ENCODE measurements at places on chromosomes 7 and 10.

DNA sequence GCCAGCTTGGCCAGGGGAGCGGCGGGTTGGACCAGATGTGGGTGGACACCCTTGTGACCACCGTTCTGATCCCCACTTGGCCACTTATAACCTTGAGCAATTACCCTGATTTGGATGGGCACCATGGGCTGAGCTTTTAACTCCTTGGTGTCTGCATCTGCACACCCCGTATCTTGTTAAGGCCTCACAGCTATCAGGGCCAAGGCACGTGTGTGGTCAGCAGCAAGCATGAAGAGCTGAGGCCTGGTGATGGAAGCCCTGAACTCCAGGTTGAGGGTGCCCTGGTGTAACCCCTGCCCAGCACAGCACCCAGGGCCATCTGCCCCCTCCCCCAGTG is 89.2 kb downstream of the ZMIZ1 start:
- DNase-seq, result no peak

DNA sequence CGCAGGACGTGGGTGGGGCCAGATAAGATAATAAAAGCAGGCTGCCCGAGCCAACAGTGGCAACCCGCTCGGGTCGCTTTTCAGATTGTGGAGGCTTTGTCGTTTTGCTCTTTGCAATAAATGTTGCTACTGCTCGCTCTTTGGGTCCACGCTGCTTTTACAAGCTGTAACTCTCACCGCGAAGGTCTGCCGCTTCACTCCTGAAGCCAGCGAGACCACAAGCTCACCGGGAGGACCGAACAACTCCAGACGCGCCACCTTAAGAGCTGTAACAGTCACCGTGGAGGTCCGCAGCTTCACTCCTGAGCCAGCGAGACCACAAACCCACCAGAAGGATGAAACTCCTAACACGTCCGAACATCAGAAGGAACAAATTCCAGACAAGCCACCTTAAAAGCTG is 286.6 kb upstream of the MAGI2 start:
- DNase-seq, result no peak

- DNase-seq, result no peak
Measured at GRCh38 chr10:111316722-111317212, 239.9 kb downstream of the ADRA2A start.

DNA sequence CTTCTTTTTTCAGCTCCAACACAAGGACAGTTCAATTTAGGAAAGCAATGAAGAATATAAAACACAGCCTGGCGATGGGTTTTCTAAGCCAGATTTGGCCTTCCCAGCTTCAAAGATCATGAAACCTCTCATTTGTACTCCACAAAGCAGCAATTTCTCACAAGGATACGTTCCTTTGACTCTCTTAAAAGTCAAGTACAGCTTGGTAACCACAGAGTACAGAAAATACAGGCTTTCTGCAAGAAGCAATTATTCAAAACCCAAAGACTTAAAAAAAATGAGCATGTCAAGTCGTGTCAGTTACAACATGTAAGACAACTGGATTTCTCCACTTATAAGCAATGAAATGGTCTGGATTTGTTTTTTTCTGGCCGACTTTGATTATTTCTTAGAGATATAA is 321.4 kb downstream of the FGFR2 start:
- DNase-seq, result no peak

DNA sequence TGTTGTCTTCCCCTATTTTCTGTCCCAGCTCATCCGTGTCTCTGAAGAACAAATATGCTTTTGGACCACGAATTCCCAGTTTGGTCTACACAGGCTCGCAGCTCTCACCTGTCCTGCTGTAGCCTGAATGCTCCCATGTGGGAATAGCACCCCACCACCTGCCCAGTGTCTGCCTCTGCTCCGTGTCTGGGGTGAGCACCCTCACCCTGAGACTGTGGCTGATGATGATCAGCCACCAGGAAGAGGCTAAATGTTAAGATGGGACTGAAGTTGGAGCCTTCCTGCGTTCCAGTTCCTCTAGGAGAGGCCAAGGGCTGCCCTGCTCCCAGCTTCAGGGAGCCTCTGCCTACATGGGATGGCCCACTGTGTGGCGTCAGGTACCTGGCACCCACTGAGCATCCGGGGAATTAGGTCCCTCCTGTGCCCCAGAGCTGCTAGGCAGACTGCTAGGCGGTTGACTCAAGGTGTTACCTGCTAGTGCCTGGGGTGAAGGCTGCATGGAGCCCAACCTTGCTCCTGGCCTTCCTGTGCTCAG is 3.7 kb downstream of the PGAM2 start:
- no peak for DNase-seq

GRCh38 chr10:115417585-115418265 is 324.6 kb downstream of the ATRNL1 start:
- peak; percentile 0 for DNase-seq

- DNase-seq, result no peak
Measured at GRCh38 chr10:68811314-68812009, 15.9 kb upstream of the STOX1 start.

DNA sequence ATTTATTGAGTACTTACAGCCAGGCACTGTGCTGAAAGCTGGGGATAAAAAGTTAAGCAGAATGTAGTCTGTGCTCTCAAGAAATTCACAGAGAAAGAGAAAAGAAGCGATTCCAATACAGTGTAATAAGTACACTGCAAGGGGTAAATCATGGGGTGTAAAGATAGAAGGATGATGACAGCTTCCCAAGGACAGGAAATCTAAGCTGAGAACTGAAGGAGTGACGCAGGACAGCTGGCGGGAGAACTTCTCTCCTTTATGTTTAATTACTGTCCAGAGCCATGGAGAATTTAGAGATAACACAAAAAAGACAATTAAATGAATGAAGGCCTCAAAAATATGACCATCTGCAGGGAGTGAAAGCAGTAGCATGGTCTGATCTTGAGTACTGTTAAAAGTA is 34.8 kb downstream of the C7orf33 start:
- no peak for DNase-seq

DNA sequence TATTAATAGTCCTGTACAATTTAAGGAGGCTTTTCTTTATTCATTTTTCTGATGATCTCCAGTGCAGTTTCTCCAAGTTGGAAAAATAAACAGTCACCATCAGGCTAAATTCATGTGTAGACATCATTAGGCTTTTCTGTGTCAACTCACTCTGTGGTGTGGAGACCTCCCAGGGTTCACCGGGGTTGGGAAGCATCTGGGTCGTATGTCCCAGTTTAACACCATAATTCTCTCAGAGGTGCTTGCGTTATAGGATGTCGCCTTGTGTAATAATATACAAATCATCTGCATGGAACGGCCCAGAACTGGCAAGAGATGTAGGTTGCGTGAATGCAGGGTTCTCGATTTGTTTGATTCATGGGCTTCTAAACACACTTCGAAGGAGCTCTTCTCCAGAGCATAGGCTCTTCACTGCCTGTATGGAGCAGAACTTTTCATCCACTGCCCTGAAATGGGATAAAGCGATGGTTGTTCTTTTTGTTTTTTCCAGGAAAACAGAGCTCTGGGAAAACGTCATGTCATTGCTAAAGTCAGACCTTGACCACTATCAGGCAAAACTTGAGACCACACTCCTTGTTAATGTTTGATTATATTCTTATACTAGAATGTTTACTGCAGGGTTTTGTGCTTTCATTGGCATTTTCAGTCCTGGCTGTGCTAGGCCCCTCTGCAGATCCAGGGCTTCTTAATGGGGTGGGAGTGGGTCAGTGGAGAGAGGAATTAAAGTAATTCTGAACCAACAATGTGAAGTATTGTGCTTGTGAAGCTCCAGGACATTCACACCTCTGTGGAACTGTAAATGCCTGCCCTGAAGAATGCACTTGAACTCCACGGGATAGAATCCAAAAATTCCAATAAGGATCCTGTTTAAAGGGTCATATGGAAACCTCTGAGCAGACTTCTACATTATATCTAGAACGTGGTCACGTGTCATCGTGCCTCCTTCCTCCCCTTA is 172.8 kb downstream of the TRIL start:
- DNase-seq, result no peak

DNA sequence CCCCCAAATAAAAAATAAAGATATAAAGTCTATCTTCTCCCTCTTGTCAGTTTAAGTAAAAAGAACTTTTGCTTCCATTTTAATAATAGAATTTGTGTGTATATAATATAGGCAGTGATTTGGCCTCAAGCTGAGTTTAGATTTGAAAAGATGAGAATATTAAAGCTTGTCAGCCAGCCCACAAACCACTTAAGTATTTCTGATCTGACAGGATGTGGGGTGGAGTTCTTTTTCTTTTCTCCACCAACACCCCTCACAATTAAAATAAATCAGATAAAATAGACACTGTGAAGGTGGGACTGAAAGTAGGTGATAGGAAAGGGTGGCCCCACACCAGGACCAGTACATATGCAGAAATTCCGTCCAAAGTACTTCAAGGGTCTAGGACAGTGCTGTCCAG is 714.1 kb downstream of the AUTS2 start:
- DNase-seq, result no peak

DNA sequence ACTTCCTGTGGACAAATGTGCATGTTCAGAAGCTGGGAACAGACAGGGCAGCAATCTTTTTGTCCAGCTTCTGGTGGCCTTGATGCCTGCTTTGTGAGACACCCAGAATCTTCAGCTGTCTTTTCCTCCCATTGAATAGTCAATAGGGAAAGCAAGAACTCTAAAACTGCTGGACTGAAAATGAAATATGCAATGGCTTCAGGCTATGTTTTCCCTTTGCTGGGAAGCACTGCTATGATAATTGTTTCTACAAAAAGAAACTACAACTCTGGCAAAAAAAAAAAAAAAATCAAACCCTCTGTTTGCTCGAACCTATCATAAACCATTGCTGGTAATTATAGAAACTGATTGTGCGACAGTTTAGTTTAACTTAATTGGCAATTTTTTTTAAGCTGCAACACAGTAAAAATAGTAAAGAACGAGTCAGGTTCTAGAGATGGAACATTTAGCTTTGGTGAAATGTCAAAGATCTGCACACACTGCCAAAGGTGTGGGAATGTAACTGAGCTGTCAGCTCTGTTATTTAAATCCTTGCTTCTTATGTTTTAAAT is 79.1 kb upstream of the NEUROD6 start:
- DNase-seq, result no peak

DNA sequence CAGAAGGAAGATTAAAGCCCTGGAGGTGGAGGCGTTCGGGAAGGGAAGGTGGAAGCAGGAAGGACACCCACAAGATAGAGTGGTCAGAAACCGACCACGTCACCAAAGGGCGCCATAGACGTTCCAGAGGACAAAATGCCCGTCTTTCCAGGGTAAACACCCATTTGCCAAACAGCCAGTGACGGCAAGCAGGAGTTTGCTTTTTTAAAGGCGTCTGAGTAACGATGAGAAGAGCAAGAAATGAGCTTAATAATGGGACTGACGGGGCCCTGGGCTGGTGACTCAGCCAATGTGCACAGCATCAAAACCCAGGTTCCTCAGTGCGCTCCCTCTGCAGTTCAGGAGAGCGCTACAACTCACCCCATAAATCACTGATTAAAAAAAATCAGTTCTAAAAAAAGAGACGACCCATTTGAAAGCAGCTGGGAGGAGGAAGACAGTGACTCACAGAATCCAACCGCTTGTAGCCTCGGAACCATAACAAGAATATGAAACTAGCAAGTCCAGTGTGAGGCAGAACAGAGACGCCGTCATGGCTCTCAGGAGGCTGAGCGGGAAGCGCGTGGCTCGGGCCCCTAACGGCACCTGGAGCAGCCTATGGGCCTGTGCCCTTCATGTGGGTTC is 5.9 kb downstream of the DIP2C start:
- DNase-seq, result no peak

GRCh38 chr10:61301575-61301974 is 151.6 kb downstream of the TMEM26 start:
- DNase-seq, result no peak

GRCh38 chr7:67423065-67423464 is 426.4 kb downstream of the TYW1 start:
- peak; percentile 81 for DNase-seq

- DNase-seq, result no peak
Measured at GRCh38 chr10:102630663-102631062, 13.6 kb upstream of the TRIM8 start.

DNA sequence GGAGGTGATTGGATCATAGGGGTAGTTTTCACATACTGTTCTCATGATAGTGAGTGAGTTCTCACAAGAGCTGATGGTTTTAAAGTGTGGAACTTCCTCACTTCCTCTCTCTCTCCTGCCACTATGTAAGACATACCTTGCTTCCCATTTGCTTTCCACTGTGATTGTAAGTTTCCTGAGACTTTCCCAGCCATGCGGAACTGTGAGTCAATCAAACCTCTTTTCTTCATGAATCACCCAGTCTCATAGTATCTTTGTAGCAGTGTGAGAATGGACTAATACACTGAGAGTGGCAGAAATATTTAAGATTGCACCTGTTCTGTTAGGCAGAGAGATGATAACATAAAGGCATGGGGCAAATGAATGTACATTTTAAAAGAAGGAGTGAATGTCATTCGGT is 507.8 kb downstream of the SORCS3 start:
- no peak for DNase-seq

- no peak for DNase-seq
Measured at GRCh38 chr7:158443688-158444483, 143.7 kb downstream of the PTPRN2 start.

DNA sequence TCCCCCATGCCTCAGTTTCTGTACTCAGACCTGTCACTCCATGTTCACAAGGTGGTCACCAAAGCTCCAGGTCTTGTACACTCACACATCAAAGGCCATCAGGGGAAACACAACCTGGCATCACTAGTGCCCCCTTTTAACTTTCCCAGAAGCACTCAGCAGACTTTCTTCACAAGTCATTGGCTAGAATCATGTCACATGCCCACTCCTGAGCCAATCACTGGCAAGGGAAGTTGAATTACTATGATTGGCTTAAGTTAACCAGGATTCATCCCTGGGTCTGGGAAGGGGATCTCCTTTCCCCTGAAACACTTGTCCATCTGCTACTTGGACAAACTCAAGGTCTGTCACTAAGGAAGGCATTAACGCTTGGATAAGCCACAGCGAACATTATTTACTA is 193.8 kb upstream of the PLXNA4 start:
- no peak for DNase-seq

GRCh38 chr7:11212816-11213215 is 239.1 kb downstream of the PHF14 start:
- no peak for DNase-seq

GRCh38 chr10:62171791-62172190 is 96.9 kb downstream of the RTKN2 start:
- DNase-seq, result no peak

DNA sequence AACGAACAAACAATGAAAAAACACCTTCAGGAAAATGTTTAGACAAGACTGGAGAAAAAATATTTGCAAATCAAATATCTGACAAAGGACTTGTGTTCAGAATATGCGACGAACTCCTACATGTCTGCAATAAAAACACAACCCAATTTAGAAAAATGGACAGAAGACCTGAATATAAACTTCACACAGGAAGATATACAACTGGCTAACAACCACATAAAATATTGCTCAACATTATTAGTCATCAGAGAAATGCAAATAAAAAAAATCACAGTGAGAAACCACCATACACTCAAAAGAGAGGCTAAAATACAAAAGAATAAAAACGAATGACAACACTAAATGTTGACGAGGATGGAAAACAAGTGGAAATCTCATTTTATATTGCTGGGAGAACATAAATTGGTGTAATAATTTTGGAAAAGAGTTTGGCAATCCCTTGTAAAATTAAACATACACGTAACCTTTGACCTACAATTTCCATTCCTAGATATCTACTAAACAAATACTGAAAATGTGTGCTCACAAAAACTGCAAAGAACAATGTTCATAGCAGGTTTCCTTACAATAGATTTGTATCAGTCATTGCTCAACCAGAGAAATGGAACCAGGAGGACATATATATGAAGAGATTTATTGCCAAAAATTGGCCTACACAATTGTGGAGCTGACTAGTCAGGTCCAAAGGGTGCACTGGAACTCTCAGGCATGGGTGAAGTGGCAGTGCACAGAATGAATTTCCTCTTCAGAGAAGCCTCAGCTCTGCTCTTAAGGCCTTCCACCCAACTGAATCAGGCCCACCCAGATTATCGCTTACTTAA is 82.9 kb upstream of the OGDHL start:
- no peak for DNase-seq

All from NCI-H2029 (cell line).